ENCODE measurements at places on chromosomes 11 and 22.

DNA sequence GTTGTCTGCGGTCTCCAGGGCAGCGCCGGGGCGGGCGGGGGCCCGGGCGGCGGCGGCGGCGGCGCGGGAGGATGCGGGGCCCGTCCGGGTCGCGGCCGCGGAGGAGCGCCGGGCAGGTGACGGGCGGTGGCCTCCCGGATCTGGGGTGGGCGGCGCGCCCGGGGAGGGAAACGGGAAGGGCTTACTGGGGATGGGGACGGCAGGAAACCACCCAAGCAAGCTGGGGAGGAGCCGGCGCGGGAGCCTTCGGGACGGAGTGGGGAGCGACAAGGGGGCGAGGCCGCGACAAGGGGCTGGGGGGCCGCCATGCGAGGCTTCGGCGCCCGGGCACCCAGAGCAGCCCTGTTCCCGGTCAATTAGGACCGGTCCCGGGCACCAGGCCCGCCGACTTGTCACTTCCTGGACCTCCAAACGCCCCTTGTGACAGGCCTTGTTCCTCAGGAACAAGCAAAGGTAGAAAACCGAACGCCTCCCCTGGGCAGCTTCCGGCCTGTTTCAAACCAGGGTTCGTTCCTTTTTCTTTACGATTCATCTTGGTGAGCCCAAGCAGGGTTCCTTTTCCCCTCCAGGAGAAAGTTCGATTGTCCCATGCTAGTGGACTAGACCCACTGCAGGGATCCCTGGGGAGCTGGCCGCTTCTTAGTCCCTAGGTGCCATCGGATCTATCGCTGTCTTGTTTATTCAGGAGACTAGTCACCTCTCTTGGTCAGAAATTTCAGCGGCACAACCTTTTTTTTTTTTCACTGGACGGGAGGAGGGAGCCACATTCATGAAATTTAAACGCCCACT lies 492 bp downstream of the JHY start:
- DNase-seq = peak; percentile 69

DNA sequence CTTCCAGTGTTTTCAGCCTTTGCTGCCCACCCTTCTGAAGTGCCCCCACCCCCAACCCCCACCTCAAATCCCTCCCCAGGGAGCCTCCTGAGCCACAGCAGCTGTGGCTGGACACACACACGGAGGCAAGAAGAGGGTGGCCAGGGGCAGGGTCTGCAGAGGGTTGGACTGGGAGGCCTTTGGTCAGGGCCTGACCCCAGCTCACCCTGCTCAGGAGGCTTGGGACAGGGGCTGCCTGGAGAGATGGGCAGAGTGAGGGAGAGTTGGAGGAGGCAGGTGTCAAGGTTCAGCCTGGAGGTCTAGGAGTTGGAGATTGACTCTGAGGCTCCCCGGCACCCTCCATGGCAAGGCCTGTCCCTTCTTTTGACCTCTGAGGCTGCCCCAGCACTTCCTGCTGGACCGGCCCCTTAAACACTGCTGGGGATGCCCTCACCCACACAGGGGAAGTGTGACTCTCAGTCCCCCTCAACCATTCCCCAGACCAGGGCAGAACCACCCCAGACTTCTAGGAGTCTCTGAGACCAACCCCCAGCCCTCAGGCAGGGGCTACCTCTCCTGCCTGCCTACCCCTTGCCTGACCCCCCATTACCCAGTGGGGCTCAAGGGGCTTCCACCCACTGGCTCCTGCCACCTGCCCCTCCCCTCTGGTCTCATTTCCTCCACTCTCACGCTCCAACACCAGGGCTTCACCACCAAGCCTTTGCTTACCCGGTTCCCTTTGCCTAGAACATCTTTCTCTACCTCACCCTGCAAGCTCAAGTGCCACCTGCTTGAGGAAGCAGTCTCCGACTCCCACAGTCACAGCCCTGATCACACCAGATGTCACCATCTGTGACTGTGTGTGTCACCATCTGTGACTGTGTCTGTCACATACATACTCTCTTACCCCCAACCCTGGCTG lies 8.6 kb downstream of the ARAP1 start:
- DNase-seq = peak; percentile 47

- DNase-seq = peak; percentile 79
These were observed 21.0 kb downstream of the C22orf31 start for GRCh38 chr22:29040385-29041275.

DNA sequence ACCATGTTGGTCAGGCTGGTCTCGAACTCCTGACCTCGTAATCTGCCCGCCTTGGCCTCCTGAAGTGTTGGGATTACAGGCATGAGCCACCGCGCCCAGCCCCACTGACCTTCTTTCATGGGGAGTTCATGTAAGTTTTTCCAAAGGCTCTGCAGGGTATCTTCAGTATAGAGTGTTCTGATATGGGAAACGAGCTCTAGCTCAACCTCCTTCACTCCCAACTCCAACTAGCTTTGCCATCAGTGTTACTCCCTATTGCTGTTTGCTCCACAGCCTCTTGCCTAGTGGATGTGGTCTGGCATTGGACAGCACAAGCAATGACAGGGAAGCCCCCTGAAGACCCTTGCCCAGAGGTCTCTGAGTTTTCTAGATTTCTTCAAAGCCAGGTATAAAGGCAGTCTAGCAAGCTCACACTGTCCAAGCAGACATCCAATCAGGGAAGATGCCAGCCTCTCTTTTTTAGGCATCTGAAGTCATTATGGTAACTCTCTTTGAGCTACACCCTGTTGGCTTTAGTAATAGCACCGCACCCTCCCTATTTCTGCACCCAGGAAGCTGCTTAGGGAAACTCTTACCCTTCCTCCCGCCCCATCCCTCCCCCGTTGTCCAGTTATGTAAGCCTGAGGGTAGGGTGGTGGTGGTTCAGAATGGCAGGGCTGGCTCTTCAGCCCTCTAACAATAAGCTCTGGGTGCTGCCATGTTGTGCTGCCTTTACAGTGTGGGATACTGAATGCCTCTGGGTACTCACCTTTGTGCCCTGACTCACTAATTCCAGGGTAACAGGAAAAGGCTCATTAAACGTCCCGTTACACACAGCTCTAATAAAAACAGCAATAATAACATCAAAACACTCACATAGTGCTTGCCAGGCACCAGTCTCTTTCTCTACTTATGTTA lies 41.4 kb upstream of the CLDN5 start:
- peak; percentile 81 for DNase-seq

- DNase-seq = no peak
These were observed 168.5 kb upstream of the BDNF start for GRCh38 chr11:27868709-27869108.

DNA sequence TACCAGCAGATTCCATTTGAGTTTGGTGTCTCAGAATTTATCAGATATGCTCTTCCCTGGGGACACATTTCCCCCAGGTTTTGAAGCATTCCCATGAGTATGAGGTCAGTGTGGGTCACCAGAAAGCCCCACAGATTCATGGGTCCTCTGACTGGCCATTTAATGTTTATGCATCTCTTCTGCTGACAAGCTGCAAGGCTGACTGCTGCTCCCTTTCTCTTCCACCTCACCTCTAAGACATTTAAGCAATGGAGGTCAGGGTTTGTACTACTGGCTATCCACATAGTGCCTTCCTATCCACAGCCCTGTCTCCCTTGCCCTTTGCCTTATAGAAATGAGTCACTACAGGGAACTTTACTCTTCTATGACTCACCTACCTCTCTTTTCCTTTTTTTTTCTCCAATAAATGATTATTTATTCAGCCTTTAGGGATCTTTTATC lies 106.0 kb upstream of the TIMP3 start:
- DNase-seq = no peak

GRCh38 chr11:57373146-57373545 lies 7.8 kb downstream of the PRG3 start:
- no peak for DNase-seq

- peak; percentile 28 for DNase-seq
These were observed 778 bp downstream of the KDELR3 start for GRCh38 chr22:38468443-38469305.

GRCh38 chr11:43123443-43123842 lies 188.4 kb upstream of the API5 start:
- no peak for DNase-seq

GRCh38 chr11:9038541-9038940 lies 34.7 kb upstream of the NRIP3 start:
- DNase-seq = peak; percentile 7

GRCh38 chr11:130705670-130706421 lies 210.4 kb downstream of the SNX19 start:
- DNase-seq = no peak

- peak; percentile 20 for DNase-seq
These were observed 1.4 kb downstream of the DTX4 start for GRCh38 chr11:59173080-59173963.

DNA sequence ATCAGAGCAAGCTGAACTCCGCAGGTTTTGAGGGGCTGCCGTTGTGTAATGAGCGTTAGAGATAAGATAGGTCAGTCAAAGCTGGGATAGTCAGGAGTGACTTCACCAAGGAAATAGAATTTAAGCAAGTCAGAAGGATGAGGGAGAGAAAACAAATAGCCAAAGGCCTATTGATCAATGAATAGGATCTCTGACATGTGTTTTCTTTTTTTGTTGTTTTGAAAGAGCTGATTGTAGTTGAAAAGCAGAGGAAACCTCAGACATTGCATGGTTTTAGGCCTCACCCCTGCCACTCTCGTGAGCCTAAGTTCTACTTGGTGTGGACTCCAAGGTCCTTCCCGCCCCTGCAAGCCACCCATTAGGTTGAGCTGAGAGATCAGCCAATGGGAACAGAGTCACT lies 3.2 kb downstream of the EIF3L start:
- DNase-seq = no peak

- DNase-seq = no peak
These were observed 82.6 kb downstream of the BARX2 start for GRCh38 chr11:129458278-129458677.

GRCh38 chr11:65777821-65778361 lies 2.9 kb downstream of the AP5B1 start:
- no peak for DNase-seq

- no peak for DNase-seq
These were observed 176.7 kb downstream of the SWAP70 start for GRCh38 chr11:9840460-9841004.

GRCh38 chr11:79221444-79222130 lies 219.2 kb downstream of the TENM4 start:
- no peak for DNase-seq

DNA sequence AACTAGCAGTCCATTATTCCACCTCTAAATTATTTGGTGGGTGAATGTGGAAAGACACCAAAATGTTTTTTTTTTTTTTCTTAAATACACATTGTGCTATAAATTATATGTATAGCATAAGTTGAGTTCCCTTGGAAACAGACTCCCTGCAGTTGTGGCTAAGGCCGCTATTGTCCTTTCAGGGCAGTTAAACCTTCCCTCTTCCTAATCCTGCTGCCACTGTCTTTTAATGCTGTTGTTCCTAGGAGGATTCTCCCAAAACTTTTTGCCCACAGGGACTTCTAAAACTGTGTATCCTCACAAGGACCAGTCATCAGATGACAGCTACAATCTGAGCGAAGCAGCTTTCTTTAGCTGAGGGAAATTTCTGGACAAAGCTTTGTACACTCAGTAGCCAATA lies 478.9 kb upstream of the CHORDC1 start:
- no peak for DNase-seq

- no peak for DNase-seq
These were observed 1.7 kb downstream of the BAIAP2L2 start for GRCh38 chr22:38108561-38109319.

- DNase-seq = peak; percentile 64
These were observed 26.6 kb downstream of the ATG16L2 start for GRCh38 chr11:72840780-72841179.

DNA sequence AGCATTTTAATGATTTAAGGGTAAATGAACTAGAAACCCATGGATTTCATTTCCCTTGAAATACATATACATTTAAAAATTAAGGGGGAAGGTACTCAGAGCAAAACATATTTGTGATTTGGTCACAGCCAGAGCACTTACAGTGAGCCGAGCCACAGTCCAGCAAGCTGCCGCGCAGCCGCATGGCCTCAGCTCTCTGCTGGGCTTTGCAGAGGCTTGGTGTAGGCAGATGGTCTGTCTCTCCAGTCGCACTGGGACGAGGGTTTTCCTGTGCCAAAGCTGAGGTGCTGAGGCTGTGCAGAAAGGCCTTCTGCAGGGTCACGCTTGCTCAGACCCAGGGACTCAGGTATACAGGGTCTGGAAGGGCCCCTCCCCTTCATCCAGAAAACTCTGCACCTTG lies 367.3 kb downstream of the OPCML start:
- no peak for DNase-seq

DNA sequence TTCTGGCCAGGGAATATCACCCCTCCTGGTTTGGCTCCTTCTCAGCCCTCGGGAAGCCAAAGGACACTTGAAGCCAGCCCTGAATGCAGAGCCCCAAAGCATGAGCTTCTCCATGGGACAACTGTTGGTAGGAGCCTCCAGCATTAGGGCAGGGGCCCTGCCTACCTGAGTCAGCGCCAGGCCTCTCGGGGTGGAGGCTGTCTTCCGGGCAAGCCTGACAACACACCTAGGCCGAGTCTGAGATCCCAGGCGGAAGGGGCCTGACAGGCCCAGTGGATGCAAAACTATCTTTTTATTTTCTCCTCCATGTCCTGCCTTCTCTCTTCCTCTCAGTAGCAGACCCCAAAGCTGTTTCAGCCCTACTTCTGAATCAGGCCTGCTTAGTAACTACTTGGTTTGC lies 27.6 kb downstream of the RCOR2 start:
- no peak for DNase-seq

DNA sequence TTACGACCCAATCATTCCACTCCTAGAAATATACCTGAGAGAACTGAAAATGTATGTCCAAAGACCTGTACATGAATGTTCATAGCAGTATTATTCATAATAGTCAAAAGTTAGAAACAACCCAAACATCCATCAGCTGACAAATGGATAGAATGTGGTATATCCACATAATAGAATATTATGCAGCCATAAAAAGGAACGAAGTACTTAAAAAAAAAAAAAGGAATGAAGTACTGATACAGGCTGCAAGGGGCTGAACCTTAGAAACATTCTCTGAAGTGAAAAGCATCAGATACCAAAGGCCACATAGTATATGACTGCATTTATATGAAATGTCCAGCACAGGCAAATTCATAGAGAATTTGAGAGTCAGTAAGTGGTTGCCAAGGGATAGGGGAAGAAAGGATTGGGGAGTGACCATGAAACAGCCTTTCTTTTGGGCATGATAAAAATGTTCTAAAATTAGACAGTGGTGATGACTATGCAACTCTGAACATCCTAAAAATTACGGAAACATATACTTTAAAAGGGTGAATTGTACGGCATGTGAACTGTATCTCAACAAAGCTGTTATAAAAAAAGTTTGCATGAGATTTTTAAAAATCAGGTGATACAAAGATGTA lies 1.8 kb downstream of the TPST2 start:
- DNase-seq = peak; percentile 71

- no peak for DNase-seq
These were observed 165.7 kb downstream of the COMMD9 start for GRCh38 chr11:36123336-36124101.

GRCh38 chr11:30244265-30244664 lies 13.5 kb downstream of the FSHB start:
- DNase-seq = no peak

- DNase-seq = peak; percentile 42
These were observed 527 bp downstream of the CARD10 start for GRCh38 chr22:37518509-37519267.

GRCh38 chr11:46210133-46210636 lies 67.3 kb upstream of the CREB3L1 start:
- DNase-seq = peak; percentile 96

GRCh38 chr22:38214302-38215056 lies 12.7 kb downstream of the MAFF start:
- DNase-seq = no peak

- no peak for DNase-seq
These were observed 26.5 kb downstream of the SGSM3 start for GRCh38 chr22:40396882-40397281.

GRCh38 chr11:17838102-17838501 lies 103.5 kb downstream of the KCNC1 start:
- DNase-seq = no peak

Measured in NB4 (cell line).